Cardiac septum (tissue), 1 donor: ENCODE measurements at places on chromosomes 7 and 10.

DNA sequence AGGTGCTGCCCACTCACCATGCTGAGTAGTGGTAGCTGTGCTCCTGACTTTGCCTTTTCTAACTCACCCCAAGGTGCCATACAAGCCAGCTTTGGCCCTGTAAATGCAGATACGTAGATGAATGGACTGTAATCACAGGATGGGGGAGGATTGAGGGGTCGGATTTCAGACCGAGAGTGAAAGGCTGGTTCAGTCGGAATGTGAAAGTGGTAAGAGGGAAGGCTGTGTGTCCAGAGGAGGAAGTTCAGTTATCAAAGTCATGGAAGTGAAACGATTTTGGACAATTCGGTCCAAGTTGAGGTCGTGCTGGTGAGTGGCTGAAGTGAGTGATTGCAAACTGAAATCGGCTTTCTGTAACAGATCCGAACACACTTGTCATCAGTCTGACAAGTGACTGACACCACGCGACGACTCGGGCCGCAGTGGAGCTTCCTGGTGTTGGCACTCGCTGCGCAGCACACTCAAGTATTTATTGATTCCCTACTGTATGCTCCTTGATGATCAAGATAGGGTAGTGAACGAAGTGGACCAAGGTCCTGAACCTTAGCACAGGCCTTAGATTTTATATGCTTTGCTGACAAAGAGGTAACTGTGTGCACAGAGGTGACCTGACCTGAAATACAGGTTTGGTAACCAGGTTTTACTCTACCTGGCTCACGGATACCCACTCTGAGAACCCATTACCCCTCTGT, 10.5 kb downstream of the ZNF282 start:
- DNase-seq, result no peak

DNA sequence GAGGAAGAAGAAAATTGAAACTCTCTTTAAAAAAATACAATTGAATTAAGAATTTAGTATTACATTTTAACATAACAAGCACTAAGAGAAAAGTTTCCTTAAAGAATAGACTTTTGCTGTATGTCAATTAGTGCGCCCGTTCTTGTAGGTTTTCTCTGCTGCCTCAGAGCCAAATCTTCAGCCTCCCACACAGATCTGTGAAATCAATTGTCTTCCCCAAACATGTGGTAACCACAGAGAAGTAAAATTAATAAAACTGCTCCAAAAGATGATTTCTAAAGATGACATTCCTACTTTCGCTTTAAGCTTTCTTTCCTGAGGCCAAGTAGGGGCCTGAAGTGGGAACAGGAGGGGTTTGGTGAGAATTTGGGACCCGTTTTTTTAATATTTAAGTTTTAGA, 113.2 kb upstream of the ADO start:
- no peak for DNase-seq

DNA sequence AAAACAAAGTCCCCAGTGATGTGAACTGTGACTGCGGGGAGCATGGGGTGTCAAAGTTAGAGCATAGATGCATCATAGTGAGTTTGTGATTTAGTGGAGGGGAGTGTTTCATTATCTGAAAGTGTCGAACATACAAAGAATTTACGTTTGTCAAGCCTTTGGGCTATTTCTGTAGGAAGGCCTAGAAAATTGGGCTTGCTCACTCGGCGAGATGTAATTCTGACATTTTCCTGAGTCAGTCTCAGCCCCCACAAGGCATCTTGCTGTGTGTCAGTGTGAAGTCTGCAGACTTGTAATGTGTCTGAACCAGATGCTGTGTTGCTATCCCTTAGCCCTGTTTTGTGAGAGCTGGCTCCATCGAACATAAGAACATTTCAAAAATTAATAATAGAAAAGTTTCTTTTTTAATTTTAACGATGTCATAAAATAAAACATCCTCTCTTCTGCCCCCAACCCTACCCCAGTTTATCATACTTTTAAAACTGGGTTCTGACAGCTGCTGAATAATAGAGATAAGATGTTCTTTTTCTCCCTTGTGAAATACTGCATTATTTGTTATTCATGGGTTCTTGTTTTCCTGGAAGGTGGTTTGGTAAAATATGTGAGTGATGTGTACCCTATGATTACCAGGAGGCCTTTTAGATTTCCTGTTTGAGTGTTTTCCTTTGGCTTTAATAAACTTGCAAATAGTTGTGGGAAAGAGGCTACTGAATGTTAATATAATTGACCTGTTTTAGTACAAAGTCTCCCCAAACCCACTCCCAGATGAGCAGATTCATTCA, 207.4 kb downstream of the GPR158 start:
- DNase-seq, result no peak

DNA sequence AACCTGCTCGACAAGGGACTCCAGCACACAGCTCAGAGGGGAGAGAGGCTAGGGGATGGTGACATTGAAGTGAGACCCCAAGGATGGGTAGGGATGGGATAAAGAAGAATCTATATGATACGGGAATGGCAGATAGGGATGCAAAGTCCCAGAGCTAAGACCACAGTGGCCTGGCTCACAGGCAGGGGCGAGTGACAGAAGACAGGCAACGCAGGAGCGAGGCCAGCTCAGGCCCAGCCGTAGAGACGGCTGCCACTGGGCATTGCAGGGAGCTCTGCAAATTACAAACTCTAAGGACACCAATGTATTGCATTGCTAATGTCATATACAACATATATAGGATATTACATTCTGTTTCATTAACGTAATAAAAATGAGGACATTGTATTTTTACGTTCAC, 131.4 kb downstream of the TCERG1L start:
- no peak for DNase-seq

DNA sequence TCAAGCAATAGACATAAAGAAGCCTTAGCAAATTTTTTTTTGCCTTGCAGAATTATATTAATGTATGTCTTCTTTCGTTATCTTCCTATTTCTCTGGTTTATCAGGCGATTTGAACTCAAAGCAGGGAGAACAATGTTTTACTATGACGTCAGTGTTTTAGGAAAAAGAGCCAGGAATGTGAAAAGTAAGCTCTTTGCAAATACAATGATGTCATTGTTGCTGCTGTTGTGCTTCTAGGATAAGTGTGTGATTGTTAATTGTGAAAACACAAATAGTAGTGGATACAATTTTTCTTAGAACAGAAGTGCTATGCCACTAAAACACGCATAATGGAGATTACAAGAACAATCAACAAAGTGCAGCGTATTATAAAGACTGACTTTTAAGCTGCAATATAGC, 9.5 kb upstream of the AUTS2 start:
- DNase-seq, result no peak

DNA sequence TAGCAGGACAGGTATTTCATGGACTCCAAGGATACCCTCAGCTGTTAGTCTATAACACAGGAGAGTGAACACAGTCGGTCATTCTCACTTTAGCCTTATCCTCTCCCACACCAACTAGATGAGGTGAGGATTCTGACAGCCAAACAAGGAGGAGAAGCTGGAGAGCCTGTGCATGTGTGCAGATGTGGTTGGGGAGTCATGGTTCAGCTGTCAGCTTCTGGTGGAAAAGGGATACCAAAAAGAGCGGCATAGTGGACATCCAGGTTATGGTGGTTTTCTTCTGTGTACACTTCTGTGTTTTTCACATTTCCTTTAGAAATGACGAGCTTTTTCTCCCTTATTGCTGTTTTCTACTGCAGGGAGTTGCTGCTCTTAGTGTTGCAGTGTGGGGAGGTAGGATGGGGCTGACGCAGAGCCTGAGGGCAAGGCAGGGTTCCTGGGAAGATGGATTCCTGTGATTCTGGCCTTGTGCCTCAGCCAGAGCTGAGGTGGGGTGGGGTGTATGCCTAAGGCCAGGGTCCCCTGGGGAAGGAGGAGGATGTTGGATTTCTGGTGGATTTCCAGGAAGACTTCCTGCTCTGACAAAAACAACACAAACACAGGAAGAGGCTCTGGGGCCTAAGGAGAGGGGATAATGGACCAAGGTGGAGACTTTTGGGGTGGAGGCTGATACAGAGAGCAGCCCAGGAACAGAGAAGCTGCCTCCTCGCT, 26.6 kb downstream of the PLAU start:
- DNase-seq, result no peak

DNA sequence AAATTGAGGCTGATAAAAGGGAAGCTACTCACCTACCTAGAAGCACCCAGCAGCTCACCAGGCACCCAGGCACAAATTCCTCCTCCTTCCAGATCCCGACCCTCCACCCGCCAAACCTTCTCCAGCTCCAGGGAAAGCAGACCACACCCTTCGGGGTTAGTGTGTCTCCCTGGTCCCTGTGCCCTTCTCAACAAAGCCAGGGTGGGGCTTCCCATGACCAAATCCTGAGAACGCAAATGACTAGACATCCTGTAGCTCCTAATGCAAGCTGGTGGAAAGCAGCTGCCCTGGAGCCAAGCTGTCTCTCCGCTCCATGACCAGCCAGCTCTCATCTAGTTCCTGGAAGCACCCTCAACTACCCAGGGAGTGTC, 4.4 kb downstream of the TBX20 start:
- no peak for DNase-seq

DNA sequence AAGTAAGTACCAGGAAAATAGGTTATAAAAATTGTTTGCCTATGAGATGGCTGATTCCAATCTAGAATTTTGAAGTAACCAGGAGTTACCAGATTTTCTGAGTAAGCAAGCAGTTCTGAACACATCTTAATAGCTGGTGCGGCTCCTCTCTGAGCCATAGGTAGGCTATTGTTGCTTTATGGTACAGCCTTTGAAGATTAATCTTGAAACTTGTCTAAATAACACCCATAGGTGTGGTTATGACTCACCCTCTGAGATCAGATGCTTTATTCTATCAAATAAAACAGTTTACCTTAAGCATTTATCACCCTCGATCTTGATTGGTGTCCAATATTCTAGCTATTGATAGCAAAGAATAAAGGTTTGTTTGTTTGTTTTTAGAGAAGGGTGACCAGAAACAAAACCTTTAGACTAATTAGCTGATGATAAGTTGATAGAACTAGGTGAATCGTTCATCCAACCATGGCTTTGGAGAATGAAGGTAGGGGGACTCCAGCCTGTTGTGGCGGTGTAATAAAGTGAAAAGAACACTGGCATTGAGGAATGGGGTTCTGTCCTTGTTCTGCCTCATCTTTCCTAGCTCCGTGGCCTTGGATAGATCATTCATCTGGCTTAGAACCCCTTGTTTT, 72.2 kb downstream of the VTI1A start:
- DNase-seq, result no peak

- no peak for DNase-seq
Measured at GRCh38 chr7:116258734-116259133, 48.4 kb downstream of the TES start.

DNA sequence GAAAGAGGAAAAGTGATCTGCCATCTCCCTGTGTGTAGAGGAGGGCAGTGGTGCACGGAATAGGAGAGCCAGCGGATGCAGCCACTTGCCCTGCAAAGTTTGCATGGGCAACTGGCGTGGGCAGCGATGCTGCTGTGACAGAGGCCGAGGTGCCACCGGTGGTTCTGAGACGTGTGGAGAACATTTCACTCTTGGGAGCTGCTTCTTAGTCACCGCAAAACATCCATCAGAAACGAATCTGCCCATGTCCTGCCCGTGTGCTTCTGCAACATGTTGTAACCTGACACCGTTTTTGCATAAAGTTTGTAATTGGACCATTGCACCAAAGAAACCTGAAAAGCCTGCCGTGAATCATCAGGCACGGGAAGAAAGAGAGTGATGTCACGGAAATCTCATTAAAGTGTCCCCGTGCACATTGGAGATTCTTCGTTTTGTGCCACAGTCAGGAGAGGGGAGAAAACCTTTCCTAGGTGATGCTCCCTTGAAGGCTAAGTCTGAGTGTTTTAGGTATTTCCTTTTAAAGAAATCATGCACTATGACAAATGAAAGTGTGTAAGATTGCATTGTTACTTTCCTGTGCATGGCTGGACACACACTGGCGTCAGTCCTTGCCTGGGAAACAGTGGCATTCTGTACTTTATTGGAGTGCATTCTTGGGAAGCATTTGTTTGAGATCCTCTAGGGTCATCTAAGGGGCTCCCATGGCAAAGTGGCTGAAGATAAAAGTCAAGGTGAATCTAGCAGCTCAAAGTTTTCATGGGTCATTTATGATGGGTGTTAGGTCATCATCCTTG, 302.6 kb downstream of the KLF6 start:
- DNase-seq, result no peak

- DNase-seq, result no peak
Measured at GRCh38 chr7:1234881-1235500, 2.3 kb downstream of the UNCX start.
